RPMI7951 (cell line): ENCODE measurements at places on chromosomes 1 and 21. TPM values are rescaled to one million over a fixed set of nuclear protein-coding genes. Genes with fewer than 3 reads are reported as not detected.

The ZYG11A gene
- total RNA-seq = 0.78 and 0.96 TPM in 2 replicates

The HEYL gene
- not detected in 2 replicates for total RNA-seq

The CCDC27 gene
- not detected in 2 replicates for total RNA-seq

The DDR2 gene
- 47.2 and 58.2 TPM in 2 replicates for total RNA-seq

The UMODL1 gene
- not detected in 2 replicates for total RNA-seq

The CRYZ gene
- 131 and 168 TPM in 2 replicates for total RNA-seq

DNA sequence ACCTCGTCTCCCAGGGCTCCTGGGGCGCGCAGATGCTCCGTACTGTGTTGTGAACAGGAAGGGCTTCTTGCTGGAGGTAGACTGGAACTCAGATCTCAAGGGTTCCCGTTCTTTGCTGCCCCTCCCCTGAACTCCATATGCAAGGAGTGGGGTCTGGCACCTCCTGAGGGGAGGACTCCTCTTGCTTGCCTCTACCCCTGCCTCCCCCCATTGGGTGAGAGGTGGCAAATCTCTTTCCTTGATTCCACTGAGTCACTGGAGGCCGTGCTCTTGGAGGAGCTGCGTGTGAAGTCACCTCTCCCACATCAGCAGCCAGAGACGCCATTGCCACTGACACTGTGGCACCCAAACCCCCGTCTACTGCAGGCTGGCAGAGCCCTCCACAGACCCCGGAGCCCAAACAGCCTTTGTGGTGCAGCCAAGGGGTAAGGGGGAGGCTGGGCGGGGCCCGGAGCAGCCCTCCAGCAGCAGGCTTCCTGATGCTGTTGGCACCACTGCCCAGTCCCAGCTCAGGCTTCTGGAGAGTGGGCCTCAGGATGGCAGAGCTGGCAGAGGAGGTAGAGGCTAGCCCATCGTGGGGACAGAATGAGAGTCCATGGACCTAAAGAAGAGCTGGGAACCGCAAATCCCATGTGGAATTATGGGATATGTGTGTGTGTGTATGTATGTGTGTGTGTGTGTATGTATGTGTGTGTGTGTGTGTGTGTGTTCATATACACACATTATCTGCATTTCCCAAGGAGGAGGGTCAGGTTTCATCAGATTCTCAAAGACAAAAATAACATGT lies 104.9 kb upstream of the RUNX3 start:
- no peak for DNase-seq

GRCh38 chr1:203225071-203225470 lies 4.4 kb downstream of the CHIT1 start:
- no peak for DNase-seq

- DNase-seq = peak; percentile 36
Observed at GRCh38 chr1:234853906-234854644, 244.1 kb upstream of the IRF2BP2 start.

DNA sequence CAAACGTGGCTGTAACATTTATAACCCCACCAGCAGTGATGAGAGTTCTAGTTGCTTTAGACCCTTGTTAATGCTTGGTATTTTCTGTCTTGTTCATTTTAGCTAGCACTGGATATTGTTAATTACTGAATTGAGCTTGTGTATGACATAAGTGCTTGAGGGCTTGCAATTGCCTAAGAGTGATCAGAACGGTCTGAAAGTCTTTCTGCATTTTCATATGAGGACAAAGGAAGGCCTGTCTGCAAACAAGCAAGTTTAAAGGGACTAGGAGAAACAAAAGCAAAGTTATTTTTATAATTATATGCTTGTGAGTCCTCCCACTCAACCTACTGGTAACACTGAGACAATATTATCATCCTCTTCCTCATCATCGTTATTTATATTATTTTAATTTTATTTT lies 305.5 kb upstream of the DUSP10 start:
- peak; percentile 52 for DNase-seq

DNA sequence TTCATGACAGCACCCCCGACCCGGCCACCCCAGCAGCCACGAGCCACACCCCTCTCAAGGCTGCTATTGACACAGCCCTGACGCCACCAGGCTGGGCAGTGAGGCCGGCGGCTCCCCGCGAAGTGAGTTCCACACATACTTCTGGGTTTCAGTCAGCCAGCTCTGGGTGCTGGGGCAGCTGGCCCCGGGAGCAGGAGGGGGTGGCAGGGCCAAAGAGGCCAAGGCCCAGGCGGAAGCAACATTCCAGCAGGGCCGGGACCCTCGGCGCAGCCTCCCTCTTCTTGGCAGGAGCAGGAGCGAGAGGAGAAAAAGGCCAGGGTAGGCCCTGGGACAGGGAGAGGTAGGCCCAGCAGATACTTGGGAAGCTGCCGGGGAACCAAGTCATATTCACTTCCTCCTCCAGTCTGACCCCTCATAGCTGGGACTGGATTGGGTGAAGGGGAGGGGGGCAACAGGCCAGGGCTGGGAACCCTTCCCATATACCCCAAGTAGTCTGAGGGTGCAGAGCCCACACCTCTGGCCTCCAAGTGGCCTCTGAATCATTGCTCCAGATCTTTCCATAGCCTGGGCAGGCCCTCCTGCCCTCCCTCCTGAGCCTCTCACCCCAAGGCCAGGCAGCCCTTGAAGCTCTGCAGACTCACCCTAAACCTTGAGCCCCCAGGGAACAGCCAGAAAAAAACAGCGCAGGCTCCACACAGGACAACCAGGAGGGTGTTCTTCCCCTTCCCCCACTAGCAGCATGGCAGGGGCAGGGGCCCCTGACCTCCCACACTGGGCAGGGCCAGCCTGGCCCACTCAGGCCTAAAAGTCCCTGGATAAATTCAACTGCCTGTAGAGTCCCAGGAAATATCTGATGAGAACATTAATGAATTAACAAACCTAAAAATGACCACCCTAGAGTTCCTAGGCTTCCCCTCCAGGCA lies 5.7 kb downstream of the HSPG2 start:
- peak; percentile 89 for DNase-seq

- peak; percentile 56 for DNase-seq
Observed at GRCh38 chr1:224175617-224176016, 7.4 kb upstream of the DEGS1 start.

GRCh38 chr1:206110161-206110560 lies 7.0 kb downstream of the AVPR1B start:
- no peak for DNase-seq

- no peak for DNase-seq
Observed at GRCh38 chr1:207221934-207222351, 99.5 kb upstream of the CD55 start.

DNA sequence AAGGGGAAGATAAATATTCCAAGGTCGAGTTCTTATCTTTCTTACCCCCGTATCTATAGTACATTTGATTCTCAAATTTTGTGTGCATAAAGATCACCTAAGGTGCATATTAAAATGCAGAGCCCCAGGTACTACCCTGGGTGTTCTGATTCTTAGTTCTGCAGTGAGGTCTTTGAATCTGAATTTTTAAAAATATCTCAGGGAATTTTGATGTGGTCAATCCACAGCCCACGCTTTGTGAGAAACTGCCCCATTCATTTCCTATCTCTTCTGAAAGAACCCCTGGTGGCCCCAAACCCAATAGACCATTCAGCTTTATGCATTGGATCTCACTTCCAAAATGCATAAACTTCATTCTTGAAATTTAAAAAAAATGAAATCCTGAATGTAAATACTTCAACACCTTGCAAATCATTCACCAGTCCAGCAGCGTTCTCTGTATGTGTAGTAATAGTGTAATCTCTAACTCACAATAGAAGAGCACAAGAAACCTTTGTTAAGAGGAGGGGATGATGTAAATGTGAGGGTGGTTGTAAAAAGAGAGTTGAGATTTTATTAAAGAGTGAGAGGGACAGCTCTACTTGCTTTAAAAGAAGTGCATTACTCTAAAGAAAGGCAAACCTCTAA lies 108.8 kb upstream of the ZP4 start:
- no peak for DNase-seq

DNA sequence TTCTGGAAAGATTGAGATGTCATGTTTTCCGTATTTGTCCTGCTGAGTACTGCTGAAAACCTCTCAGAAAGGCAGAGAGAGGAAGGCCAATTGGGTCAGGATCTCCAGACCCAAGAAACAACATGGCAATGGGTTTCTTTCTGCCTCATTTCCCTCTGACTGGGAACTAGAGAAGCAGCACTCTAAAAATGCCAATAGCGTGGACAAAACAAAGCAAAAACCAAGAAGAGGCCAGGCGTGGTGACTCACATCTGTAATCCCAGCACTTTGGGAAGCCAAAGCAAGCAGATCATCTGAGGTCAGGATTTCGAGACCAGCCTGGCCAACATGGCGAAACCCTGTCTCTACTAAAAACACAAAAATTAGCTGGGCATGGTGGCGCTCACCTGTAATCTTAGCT lies 18.3 kb downstream of the TNFRSF9 start:
- peak; percentile 72 for DNase-seq

- DNase-seq = peak; percentile 39
Observed at GRCh38 chr1:1470626-1471388, 758 bp upstream of the ATAD3B start.

DNA sequence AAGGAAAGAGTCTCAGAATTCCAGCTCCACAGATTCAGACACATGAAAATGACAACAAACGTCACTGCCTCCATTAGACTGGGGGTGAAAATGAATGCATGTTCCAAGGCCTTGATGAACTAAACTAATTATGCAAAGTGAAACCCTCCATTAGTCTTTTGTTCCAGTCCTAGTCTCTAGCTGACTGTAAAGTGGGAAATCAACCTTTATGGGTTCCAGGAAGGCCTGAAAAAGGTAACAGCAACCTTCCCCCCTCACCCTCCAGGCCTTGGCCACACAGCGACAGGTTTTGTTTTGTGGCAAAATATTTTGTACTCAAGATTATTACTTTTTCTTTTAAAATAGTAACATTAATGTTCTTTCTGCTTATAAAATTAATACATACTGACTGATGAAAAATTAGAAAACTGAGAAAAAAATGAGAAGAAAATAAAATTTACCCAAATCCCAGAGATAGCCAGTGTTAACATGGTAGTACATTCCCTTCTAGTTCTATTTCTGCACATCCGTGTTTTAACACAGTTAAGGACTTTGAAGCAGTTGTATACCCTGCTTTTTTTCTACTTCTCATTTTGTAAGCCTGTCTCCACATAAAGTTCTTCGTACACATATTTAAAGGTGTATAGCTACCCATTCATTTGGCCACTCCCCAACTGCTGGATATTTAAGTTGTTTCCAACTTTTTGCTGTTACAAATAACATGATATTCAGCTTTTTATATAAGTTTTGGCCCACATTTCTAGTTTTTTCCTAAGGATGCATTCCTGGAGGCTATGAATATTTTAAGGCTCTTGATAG lies 60.9 kb downstream of the CD2 start:
- no peak for DNase-seq

DNA sequence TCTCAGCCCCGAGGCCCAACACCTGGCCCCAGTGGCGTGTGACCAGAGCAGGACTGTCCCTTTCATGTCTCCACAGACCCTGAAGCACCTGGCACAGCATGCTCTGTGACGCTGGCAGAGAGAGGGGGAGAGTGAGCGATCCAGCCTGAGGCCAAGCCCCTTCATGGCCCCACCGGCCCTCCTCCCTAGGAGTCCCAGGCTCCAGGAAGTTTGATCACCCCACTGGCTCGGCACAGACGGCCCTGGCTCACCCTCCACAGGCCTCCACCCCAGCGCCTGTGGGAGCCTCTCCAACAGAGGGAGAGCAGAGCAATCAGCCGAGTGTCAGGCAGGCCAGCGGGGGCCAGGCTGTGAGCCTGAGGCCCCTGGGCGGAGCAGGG lies 11.0 kb downstream of the SH3BGRL3 start:
- no peak for DNase-seq

DNA sequence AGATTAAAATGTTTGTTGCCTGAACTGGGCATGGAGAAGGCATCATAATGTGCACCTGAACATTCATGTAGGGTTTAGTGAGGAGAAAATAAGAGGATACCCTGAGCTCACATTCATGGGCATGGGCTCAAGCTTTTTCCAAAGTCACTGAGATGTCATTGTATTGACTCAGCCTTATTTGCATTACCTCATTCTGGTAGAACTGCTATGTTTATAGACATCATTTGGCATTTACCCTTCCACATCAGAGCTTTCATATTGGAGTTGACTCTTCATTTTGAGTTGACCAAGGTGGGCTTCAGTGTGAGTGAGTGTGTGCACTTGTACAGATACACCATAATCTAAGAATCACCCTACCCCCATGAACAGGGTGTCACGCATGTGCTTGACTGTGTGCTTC lies 143.2 kb downstream of the PBX1 start:
- no peak for DNase-seq

GRCh38 chr21:46610018-46610701 lies 5.3 kb upstream of the S100B start:
- DNase-seq = no peak

DNA sequence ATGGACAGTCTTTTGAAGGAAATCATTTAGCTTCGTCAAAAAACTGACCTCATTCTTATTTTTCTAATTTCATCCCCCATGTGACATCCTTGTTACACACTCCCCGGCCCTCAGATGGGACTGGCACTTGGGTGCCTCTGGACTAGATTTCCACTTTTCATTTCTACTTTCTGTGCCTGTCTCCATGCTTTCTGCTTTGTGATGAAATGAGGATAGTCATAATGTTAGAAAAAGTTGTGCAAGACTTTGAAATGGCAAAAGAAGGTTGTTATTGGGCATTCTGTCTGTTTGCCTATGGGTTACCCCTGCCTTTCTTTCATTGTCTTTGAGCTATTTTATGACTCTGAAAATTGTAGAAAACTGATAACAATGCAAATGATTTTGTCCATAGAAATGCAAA lies 54.9 kb downstream of the MDM4 start:
- no peak for DNase-seq

DNA sequence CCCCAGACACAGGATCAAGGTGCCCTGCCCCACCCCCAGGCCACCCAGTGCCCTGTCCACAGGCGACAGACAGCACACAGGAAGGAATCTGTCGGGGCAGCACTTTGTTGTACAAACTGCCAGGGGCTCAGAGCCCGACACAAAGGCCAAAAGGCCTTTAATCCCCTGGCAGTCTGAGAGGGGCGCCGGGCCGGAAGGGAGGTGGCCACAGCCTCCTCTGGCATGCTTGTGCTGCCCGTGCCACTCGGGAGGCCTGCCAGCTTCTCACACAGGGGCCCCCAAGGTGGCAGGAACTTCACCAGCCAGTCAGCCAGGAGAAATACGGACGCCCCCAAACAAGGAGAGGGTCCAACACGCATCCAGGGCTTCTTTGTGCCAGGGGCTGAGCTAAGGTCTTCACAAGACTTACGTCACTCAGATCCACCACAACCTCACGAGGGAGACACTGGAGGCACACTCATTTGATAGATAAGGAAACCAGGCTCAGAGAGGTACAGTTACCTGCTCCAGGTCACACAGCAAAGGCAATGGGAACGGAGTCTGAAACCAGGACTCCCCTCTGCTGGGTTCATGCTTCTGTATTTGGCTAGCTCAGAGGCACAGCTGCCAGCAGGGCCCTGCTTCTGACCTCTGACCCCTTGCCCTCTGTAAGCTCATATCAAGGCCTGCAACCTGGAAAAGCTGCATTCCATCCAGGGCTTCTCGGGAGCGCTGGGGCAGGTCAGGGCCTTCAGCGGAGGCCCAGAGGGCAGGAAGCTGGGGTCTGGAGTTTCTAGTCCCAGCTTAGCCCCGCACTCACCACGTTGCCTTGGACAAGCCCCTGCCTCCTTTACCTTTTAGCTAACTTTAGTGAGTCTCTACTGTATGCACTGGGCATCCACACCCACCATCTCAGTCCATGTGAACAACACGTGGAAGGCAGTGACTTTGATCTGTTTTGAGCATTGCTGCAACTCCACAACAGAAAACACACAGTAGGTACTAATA lies 34.8 kb downstream of the HSPG2 start:
- DNase-seq = no peak
